ENCODE measurements at places on chromosomes 5 and 9.

GRCh38 chr5:18159331-18159730 is 525.1 kb downstream of the TAF11L14 start:
- DNase-seq: no peak

- no peak for DNase-seq
Observed at GRCh38 chr9:113911850-113912557, 35.9 kb downstream of the ZNF618 start.

- peak; percentile 25 for DNase-seq
Observed at GRCh38 chr5:154783774-154784460, 28.7 kb downstream of the LARP1 start.

DNA sequence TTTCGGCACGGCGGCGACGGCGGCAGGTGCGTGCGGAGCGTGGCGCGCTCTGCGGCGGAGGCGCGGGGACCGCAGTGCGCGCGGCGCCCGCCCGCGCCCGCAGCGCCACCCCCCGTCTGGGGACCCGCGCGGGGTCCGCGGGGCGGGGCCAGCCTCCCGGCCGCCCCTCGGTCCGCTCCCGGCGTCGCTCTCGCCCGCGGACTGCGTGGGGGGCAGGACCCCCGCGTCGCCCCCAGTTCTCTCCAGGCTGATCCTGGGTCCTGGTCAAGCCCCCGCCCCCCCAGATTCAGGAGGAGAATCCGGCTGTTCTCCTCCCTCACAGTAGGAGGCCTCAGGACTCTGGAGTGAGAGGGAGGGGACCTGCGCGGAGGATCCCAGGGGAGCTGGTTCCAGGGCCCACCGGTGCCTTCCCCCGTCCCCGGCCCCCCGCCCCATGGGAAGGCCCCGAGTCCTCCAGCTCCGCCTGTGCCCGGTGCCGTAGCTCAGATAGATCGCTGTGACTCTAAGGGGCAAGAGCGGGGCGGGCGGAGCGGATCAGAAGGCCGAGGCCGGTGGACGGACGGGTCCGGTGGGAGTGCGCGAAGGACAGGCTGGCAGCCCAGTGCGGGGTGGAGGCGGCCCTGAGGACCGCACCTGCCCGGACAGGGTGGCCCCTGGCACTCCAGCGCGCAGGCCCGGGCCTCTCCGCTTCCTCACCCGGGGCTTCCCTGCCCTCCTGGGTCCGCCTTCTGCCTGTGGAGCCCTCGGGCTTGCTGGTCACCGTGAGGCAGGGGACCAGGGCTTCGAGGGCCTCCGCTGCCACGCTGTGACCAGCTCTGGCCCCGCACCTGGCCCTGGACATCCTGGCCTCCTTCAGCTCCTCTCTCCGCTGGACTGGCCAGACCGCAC is at the start of gene RNF208:
TSS of gene RNF208 (minus strand) at position 51 of the 888 bp plus-strand sequence. CDS start 1,028 bp downstream, outside the sequence.
- no peak for DNase-seq

DNA sequence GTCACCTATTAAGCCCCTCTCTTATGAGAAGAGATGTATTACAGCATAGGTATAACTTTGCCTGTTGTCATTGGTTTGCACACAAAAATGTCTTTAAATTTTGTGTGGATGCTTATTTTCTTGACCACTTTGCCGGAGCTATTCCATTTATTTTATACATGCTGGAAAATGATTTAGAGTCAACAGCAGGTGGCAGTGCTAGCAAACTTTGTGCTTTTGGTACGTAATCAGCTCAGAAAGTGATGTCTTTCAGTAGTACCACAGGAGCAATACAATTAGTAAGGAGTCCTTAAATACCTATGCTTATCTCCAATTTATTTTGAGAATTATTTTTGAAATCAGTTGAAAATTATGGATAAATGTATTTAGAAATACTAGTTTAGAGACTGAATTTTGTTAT is 19.8 kb upstream of the NUDT12 start:
- peak; percentile 55 for DNase-seq

DNA sequence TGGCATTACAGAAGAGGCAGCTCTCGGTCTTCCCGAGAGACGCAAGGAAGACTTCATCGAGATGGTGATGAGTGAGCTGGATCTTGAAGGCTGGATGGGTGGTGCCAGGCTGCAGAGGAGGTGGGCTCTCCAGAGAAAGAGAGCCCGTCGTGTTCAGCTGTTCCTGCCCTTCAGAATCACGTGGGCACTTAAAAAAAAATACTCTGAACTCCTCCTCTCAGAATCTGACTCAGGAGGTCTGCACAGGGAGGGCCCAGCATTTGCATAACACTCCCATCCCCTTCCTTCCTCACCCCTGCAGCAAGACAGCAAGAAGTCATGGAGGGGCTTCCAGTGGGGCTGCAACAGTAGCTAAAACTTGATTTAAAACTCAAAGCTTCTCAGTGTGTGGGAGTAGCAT is 203.0 kb downstream of the ATPSCKMT start:
- no peak for DNase-seq

GRCh38 chr5:45491368-45491767 is 204.8 kb downstream of the HCN1 start:
- DNase-seq: no peak

DNA sequence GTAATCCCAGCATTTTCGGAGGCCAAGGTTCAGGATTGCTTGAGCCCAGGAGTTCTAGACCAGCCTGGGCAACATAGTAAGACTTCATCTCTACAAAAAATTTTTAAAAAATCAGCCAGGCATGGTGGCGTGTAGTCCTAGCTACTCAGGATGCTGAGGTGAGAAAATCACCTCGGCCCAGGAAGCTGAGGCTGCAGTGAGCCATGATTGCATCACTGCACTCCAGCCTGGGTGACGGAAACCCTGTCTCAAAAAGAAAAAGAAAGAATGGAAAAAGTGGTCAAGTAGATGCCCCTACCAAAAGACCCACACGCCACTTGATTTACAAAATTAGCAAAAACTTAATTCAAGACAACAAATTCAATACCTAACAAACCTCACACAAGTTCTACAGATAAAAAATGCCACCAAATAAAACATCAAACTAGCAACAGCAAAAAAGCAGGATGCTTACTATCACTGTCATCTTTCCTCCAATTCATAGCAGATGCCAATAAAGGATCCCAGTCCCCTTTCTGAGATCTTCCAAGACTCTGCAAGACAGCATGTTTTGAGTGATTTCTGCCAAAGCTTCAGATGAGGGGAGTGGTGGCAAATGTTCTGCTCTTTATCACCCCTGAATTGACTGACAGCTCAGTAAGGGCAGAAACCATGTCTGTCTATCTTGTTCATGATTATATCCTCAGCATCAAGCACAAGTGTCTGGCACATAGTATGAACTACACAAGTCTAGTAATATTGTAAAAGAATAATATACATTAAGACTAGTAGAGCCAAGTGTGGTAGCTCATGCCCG is 34.2 kb upstream of the TESK1 start:
- no peak for DNase-seq

DNA sequence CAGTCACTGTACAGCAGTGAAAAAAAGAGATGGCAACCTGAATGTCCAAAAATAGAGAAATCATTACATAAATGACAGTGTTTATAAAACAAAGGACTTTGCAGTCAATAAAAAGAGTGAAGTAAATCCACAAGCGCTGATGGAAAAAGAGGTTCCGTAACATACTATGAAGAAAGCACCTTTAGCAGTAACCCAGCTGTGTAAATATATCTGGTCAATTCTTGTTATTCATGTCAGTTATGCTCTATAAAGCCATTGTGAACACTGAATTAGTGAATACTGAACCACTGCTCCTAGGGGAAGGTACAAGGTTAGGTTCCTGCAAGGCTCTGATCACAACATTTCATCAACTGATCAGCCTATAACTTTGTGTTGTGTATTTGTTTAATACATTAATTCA is 39.5 kb downstream of the CCNJL start:
- DNase-seq: no peak

- peak; percentile 79 for DNase-seq
Observed at GRCh38 chr5:31809050-31809870, 170.3 kb downstream of the PDZD2 start.

GRCh38 chr9:124680714-124681390 is 90.3 kb downstream of the NR6A1 start:
- DNase-seq: no peak

- no peak for DNase-seq
Observed at GRCh38 chr5:13766236-13766635, 178.3 kb downstream of the DNAH5 start.

DNA sequence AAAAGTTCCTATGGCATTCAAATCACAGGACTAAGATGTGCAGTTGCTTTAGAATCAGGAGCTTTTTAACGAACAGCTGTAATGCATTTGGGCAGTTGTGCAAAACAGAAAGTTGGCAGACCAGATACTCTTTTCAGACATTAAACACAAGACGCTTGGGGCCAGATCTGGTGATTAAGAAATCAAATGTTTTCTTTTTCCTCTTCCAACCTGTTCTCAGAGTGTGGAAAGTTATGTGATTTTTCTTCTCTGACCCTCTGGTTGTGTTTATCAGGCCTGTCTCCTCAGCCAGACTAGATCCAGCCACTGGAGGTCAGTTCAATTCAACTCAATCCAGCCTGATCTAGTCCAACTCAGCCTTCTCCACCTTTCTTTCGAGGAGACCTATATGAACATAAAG is 298.5 kb upstream of the PCSK5 start:
- no peak for DNase-seq

DNA sequence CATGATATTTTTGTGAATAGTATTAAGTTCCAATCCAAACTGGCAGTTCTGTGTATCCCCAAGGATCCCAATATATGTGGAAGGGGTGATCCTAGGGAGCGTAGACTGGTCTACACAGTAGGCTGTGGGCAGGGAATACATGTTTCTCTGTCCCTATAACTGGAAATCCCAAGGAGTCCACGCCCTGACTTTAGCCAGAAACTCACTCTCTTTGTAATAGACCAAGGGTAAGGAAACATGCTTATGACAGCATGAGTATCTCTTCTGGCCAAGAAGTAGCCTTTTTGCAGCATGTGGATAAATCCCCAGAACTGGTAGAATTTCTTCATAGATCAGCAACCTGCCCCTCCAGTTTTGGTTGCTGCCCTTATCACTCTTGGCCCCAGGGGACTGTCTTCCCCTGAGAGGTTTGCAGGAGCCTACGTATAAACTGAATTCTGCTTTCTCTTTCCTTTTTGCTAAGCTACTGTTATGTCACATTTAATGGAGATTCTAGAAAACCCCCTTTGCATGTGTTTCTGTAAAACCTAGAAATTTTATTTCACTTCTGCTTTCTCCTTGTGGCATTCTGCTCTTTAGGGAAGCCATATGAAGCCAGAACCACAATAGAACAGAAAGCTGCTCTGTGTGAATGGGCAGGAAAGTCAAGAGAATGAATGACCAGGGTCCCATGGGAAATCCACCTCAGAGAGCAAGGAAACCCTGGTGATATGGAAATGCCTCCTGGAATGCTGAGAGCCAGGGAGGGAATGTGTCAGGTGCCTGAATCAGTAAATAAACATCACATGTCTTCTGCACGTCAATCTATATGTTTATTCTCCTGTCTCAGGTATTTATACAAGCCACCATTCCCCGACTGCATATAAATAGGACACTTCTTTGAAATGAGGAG is 3.5 kb downstream of the IFNA2 start:
- no peak for DNase-seq

- DNase-seq: no peak
Observed at GRCh38 chr9:19018201-19018600, 14.8 kb downstream of the SAXO1 start.

DNA sequence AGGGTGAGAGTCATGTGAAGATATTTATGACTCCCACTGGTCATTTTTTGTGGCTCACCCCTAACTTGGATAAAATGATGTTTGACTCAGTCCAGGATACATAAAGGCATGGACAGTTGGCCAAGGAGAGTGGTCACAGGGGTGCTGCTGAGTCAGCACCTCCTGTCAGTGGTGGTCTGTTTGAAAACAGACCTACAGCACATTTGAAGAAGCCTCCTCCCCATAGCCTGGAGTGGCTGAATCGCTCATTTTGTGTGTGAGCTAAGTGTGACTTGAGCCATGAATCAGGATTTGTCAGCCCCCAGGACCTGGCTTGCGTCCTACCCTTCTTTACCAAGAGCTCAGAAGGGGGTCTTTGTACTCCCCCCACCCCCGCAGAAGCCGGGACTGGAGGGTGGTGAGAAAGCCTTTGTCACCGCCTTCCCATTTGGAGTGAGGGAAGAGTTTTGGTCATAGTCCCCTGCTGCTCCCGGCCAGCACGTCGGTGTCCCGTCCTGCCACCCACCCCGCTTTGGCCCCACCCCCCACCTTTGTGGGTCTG is 35.6 kb downstream of the TRIO start:
- DNase-seq: peak; percentile 97

GRCh38 chr9:86337469-86338108 is 16.6 kb downstream of the TUT7 start:
- DNase-seq: no peak

- DNase-seq: no peak
Observed at GRCh38 chr5:146043722-146044121, 61.7 kb downstream of the PLAC8L1 start.

DNA sequence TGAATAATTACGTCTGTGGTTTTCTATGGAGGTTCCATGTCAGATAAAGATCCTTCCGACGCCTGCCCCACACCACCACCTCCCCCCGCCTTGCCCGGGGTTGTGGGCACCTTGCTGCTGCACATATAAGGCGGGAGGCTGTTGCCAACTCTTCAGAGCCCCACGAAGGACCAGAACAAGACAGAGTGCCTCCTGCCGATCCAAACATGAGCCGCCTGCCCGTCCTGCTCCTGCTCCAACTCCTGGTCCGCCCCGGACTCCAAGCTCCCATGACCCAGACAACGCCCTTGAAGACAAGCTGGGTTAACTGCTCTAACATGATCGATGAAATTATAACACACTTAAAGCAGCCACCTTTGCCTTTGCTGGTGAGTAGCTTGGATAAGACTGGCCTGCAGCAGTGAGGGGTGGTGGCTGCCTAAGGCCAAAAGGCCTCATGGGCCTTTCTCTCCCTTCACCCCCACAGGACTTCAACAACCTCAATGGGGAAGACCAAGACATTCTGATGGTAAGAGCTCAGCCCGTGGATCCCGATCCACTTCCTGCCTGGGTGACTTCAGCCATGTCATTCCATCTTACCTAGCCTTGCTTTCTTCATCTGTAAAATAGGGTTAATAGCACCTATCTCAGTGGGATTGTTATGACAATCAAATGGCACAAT is at the start of gene IL3:
TSS of gene IL3 (plus strand) at position 155 of the 661 bp plus-strand sequence. CDS start at position 207, 52 bp downstream.
- no peak for DNase-seq

GRCh38 chr5:134018154-134018985 is 13.6 kb upstream of the VDAC1 start:
- no peak for DNase-seq

DNA sequence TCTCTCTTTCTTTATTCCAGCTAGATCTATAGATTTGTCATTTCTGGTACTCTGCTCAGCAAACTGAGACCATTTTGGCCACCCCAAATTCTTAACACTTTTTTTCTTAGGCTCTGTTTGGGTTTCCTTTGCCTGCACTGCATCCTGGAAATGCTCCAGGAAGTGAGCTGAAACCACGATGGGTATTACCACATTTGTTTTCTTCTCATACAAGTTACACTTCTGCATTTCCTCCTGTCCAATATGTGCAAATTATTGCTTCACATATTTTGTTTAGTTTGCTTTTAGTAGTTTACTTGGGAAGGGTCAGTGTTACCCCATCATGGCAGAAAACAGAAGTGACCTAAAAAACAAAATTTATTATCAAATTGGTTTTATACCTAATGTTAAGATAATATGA is 498.6 kb upstream of the GRIN3A start:
- no peak for DNase-seq

Data from astrocyte of the spinal cord (primary cell).